AG09319 (cell line): ENCODE measurements at places on chromosomes 3 and 15.

DNA sequence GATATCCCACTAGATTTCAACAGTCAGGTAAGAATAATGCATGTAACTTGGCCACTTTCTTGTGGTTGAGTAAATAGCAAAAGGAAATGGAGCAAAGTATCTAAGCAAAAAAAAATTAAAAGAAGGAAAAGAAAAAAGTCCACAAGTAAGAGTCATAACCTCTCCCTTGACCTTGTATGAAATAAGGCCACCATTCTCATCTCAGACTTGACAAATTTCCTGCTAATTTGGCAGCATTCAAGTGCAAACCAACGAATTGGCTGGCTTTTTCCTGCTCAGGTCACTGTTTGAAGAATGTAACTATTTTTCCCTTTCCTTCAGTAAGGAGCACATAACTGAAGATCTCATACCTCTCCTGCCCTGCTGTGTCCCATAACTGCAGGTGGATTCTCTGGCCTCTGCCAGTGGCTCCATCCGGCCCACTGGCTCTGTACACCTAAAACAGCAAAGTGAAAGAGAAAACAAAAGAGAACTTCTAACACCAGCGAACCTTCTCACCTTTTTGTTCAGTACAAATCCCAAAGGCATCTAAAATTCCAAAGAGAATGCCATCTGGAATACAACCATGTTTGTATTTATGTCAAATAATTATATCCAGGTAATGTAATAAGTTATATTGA, 33.4 kb upstream of the RSL24D1 start:
- no peak for DNase-seq

- no peak for DNase-seq
Measured at GRCh38 chr3:151142929-151143328, 57.5 kb downstream of the MED12L start.

DNA sequence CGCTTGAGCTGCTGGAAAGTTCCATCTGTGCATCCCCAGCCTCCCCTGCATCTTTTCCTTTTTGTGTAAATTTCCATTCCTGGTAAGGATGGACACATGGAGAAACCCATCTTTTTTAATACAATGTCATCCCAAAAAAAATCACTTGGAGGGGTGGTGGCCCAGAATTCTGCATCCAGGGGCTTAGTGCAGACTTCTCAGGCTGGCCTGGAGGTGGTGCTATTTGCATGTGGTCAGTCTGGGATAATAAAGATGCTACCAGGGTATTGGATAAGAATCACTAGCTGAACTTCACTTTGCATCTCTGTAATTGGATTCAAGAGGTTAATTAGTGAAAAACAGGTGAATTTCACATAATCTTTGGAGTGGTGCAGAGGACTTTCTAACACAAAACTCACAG, 1.8 kb upstream of the ZSCAN2 start:
- no peak for DNase-seq

DNA sequence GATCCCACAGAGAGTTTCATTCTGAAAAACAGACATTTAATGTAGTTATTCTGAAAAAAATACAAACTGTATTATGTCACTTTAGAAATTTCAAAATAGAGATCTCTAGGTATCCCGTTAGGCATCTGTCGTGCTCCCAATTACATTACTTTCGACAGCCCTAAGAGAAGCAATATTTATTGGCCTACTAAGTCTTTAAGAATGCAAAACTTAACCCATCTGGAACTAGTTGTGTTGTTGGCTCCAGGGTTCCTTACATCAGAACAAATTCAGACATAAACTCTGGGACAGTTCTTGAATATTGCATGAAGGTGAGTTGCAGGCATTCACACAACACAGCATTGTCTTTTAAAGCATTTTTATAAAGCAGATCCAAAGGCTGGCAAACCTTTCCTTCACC, 498.4 kb downstream of the FHIT start:
- peak; percentile 30 for DNase-seq

- DNase-seq = no peak
Measured at GRCh38 chr3:134300520-134300919, 49.9 kb upstream of the RYK start.

DNA sequence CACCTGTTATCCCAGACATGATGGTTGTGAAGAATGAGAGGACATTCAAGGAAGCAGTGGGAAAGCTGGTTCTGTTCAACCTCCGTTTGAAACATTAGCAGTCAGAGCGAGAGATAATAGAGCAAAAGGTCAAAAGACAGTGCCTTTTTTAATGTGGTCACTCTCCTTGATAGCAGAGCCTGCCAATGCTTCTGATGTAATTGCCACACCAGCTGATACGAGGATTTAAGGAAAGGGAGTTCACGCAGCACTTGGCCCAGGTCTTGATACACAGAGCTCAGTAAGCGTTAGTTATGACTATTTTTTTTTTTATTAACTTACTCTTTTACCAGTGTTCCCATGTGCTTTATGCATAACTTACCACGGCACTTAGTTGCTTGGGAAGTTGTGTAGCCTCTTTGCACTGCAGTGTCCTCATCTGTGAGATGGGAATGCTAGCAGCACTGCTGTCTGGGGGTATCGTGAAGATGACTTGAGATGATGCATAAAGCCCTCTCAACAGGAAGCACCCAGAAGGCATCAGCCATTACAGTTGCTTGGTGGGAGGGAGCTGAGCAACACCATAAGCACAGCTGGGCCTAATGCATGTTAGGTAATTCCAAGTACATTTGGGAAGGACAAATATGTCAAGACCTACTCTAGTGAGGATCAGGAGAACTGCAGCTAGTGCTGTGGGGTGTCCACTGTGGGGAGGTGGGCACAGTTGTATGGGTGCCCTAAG, 123.3 kb upstream of the RASGRP1 start:
- DNase-seq = no peak

DNA sequence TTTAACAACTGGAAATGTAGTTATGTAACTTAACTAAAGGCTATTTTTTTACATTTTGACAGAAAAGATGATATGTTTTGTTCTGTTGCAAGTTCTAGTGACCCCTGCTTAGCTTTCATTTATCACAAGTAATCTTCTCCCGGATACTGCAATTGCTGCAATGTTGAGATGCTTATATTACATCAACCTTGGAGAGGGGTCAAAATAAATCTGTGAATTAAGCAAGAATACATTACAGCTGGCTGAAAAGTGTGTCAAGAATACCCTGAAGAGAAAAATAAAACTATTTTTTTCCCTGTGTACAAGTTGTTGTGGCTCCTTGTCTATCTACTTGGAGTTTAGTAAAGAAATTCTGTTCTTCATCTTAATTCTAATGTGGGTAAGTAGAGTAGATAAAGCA, 232.1 kb upstream of the GOLIM4 start:
- no peak for DNase-seq

DNA sequence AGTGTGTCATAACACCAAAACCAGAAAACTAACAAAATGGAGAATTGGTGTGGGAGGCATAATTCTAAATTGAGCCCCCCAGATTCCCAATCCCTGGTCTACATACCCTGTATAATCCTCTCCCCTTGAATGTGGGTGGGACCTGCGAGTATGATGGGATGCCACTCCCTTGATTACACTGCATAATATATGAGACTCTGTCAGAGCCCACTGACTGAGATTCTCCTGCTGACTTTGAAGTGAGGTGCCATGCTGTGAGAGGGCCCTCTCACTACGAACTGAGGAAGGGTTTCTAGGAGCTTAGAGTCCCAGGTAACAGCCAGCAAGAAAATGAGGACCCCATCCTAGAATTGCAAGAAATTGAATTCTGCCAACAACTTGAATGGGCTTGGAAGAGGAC, 49.5 kb downstream of the GPR176 start:
- no peak for DNase-seq

- DNase-seq = no peak
Measured at GRCh38 chr3:165522386-165522785, 314.8 kb downstream of the BCHE start.

GRCh38 chr3:69590111-69590510, 149.2 kb upstream of the MITF start:
- no peak for DNase-seq

DNA sequence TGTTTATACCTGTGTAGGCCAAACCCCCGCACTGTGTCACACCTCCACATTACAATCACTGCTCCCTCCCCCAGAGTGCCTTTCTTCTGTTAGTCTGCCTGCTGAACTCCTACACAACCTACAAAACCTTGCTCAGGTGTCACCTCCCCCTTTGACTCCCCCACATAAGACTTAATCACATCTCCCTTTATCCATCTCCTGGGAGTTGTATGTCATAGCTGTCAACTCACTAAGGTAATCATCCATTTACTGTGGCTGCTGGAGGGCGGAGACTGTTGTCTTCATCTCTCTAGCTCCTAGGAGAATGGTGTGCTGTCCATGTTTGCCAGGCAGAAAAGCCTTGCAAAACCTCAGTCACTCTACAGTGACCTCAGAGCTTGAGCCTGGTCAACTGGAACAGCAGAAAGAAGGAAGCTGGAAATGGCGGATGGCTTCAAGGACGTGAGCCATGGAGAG, 43.8 kb downstream of the ZNF710 start:
- DNase-seq = no peak

DNA sequence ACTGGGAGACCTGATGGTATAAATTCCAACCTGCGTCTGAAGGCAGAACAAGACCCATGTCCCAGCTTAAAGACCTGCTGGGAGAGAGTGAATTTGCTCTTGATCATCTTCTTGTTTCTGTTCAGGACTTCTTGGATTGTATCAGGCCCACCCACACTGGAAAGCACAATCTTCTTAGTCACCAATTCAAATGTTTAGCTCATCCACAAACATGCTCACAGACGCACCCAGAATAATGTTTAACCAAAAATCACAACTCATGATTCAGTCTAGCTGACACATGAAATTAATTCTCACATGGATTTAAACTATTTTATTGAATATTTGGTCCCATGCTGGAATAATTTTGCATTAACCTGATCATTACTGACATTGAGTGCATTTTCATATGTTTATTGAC, 37.8 kb upstream of the GOLGA6L2 start:
- no peak for DNase-seq

GRCh38 chr3:195131176-195131575, 139.8 kb downstream of the XXYLT1 start:
- DNase-seq = no peak
